ENCODE measurements at places on chromosomes 5 and 9.

DNA sequence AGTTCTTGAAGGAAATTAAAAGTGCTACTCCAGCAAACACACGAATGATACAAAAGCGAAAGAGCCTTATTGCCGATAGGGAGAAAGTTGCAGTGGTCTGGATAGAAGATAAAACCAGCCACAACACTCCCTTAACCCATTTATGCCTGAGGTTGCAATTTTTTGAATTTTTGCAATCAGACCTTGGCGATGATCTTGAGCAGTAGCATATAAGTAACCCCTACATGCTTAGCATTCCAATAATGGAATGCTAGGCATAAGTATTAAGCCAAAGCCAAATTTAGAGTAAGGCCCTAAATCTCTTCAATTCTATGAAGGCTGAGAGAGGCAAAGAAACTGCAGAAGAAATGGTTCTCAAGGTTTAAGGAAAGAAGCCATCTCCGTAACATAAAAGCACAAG is 153.5 kb downstream of the SLC28A3 start:
- no peak for DNase-seq

DNA sequence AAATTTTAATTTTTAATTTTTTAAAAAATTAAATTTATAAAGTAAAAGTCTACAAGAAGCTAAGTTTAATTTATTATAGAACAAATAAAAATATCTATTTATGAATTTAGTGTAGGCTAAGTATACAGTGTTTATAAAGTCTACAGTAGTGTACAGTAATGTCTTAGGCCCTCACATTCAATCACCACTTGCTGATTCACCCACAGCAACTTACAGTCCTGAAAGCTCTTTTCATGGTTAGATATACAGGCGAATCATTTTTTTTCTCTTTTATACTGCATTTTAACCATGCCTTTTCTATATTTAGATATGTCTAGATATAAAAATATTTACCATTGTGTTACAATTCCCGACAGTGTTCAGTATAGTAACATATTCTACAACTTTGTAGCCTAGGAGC is 55.9 kb downstream of the PCSK1 start:
- DNase-seq, result no peak

GRCh38 chr5:82416512-82416911 is 138.4 kb upstream of the RPS23 start:
- DNase-seq, result no peak

- no peak for DNase-seq
Observed at GRCh38 chr9:122039234-122039633, 53.9 kb downstream of the TTLL11 start.

GRCh38 chr9:124770359-124771020 is 621 bp downstream of the NR6A1 start:
- DNase-seq, result peak; percentile 50

DNA sequence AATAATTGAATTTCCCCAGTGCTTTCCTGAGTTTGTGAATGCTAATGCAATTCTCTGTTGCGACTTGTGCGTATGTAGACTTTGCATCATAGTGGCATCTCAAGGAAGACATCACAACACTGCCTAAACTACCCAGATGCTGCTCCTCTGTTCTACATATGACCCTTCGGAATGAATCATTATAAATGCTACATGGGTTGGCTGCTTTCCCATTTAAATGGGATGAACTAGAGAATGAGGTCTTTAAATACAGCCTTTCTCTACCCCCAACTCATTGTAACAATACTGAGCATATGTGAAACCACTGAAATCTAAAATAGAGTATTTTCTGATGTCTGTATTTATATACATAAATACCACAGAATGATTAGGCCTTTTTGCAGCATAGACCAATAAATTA is 136.6 kb upstream of the ICE1 start:
- DNase-seq, result no peak

DNA sequence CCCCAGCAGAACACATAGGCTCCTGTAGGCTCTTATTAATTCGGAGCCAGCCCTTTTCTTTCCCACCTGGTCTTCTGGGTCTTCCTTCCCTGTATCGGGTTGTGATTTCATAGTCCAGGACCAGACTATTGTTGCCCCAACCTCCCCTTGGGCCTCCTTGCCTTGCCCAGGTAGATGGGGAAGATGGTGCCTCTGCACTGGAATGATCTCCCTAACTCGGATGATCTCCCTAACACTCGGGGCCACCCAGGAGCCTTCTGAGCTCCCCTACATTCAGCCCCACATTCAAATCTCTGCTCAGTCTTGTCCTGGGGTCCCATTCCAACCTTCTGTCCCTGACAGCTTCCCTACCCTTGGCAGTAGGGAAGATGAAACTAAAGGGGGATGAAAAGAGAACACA is 2.7 kb upstream of the IRF1 start:
- no peak for DNase-seq

Data from CD4-positive, alpha-beta T cell treated with Interleukin-12 subunit alpha and Interleukin-12 subunit beta, for 1 hour (primary cell).